ENCODE measurements at places on chromosomes 7 and 10. TPM values are rescaled to one million over a fixed set of nuclear protein-coding genes. Genes with fewer than 3 reads are reported as not detected.

Gene SERPINE1
- total RNA-seq = 0.09 TPM

DNA sequence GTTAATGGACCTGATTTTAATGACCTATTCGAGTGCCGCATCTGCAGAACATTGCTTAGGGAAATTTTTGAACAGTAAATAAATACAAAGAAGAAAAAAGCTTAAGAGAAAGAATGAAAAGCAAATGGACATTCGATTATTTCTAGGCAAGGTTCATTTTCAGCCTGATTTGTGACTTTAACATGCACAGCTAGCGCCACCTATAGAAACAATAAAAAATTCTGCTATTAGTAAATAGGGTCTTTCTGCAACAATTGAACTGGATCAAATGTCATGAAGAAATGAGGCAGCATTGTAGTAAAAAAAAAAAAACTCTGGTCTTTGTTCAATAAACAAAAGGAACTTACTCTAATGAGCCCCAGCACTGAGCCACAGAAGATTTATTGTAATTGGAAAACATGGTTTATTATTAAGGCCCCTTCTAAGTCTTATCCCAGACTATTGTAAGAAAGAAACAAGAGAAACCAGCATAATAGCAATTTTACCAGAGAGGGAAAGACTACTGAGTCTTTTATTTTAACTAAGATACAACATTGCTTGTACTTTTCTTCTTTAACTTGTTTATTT lies 41.4 kb upstream of the GHITM start:
- DNase-seq = no peak

- no peak for DNase-seq
Observed at GRCh38 chr10:35027567-35027966, 62.6 kb downstream of the CUL2 start.

Gene CYP26C1
- total RNA-seq = 0.09 TPM

DNA sequence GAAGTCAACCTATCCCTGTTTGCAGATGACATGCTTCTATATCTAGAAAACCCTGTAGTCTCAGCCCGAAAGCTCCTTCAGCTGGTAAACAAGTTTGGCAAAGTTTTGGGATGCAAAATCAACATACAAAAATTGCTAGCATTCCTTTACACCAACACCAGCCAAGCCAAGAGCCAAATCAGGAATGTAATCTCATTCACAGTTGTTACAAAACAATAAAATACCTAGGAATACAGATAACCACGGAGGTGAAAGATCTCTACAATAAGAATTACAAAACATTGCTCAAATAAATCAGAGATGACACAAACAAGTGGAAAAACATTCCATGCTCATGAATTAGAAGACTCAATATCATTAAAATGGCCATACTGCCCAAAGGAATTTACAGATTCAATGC lies 50.4 kb upstream of the ZNF365 start:
- DNase-seq = no peak

Gene SLF2
- 25.2 TPM for total RNA-seq

DNA sequence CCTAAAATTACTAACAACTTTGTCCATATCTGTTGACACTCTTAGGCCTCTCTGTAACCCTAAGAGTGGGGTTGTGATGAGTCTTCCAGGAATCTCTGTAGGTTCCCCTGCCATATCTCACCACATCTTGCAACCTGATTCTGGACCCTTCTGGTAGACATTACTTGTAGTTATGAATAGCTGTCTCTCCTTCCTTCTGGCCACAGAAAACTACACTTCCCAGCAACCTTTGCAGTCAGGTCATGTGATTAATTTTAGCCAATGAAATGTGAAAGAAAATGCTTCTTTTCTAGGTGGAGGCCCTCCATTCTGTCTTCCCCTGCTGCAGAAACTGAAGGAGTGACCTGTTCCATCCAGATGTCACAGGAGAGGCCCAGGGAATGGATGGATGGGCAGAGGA lies 147.6 kb upstream of the AOAH start:
- DNase-seq = no peak

Gene OR2A42
- total RNA-seq = not detected

DNA sequence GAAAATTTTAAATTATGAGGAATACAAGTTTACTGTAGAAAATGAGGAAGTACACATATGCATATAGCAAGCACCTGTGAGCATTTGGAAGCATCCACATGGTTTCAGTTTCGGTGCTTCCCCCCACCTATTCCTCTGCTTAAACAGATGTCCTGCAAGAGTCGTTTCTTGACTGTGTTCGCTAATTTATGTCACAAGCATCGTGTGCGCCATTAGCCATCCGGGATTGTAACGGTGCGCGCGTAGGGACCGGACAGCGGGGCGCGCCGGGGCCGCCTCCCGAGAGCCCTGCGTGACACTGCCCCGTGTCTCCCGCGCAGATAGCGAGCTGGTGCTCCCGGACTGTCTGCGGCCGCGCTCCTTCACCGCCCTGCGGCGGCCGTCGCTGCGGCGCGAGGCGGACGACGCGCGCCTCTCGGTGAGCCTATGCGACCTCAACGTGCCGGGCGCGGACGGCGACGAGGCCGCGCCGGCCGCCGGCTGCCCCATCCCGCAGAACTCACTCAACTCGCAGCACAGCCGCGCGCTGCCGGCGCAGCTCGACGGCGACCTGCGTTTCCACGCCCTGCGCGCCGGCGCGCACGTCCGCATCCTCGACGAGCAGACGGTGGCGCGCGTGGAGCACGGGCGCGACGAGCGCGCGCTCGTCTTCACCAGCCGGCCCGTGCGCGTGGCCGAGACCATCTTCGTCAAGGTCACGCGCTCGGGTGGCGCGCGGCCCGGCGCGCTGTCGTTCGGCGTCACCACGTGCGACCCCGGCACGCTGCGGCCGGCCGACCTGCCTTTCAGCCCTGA lies 90.9 kb downstream of the NEURL1 start:
- no peak for DNase-seq

- DNase-seq = no peak
Observed at GRCh38 chr10:47309408-47310089, 9.6 kb downstream of the GDF10 start.

DNA sequence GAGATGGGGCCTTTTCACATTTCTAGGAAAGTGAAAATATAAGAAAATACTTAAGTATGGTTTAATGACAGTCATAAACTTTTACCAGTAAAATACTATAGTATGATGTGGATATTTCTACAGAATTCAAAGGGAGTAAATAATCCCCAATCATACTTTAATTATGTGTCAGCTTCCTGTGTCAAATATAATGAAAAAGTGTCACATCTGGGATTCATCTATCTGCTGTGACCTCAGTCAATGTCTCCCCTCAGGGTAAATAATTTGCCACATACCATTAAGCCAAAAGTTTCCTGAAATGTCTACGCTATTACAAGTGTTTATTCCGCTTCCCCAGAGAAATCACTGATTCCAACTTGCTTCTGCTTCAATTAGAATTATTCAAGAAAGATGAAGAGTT lies 110.5 kb downstream of the ITGA8 start:
- DNase-seq = no peak

Gene FGF8
- 0.68 TPM for total RNA-seq

Gene TRIL
- 0.45 TPM for total RNA-seq

- DNase-seq = no peak
Observed at GRCh38 chr7:42002654-42003053, 234.4 kb downstream of the GLI3 start.

- DNase-seq = no peak
Observed at GRCh38 chr7:112103246-112103645, 103.0 kb downstream of the DOCK4 start.

- no peak for DNase-seq
Observed at GRCh38 chr10:12409161-12409560, 59.8 kb downstream of the CAMK1D start.

Gene LEP
- not detected for total RNA-seq

Gene C10orf90
- total RNA-seq = not detected

DNA sequence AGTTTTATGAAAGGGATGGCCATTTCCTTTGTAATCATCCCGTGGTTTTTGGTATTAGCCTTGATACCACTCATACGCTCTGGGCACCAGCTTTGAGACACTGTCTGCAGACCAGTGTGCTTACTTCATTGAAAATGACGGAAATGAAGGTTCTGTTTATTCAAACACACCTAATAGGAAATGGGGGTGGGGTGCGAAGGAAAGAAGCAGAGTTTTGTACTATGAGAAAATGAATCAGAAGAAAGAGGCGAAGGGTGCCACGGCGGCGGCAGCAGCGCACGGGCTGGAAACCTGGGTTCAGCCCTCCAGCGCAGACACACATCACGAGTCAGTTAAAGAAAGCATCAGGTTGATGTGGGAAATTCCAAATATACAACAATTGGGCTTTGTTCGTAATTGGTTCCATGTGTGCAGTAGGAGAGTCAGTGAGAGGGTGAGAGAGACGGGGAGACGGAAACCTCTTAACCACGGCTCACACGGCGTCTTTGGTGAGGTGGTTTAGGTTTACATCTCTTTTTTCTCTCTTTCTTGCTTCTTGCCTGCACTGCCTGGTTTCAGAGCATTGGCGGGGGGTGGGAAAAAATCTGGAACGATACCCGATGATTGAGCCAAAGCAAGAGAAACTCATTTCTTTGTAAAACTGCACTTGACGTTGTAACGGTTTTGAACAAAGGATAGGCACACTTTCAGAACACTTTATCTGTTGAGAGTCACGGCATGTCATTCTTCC lies 321.2 kb downstream of the FRMD4A start:
- no peak for DNase-seq

Gene SEMA3D
- total RNA-seq = 0.84 TPM

DNA sequence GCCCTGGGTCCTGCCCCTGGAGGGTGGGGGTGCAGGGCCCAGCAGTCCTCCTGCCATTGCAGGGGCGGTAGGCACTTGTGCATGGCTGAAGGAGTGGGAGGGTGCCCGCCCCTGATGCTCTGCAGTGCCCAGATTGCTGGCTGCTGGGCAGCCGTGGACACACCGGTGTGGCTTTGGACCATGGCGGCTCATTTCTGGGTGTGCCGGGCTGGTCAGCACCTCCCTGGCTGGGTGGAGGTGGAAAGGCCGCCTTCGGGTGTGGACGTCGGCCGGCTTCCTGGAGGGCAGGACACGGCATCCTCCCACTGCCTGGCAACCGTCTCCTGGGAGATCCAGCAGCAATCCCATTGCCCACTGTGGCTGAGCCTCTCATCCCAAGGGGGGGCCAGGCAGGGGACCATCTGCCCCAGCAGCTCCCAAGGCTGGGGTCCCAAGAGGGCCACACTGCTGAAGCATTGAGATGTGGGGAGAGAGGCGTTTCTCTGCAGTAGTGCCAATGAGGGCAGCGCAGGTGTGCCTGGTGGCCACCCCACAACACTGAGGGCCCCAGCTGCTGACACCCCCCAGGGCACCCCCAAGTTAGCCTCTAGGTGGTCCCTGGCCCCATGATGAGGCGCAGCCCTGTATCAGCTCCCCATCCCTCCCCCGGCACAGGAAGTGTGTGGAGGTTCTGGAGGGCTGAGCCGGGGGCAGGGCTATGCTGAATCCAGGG lies 12.9 kb downstream of the TTYH3 start:
- DNase-seq = no peak

DNA sequence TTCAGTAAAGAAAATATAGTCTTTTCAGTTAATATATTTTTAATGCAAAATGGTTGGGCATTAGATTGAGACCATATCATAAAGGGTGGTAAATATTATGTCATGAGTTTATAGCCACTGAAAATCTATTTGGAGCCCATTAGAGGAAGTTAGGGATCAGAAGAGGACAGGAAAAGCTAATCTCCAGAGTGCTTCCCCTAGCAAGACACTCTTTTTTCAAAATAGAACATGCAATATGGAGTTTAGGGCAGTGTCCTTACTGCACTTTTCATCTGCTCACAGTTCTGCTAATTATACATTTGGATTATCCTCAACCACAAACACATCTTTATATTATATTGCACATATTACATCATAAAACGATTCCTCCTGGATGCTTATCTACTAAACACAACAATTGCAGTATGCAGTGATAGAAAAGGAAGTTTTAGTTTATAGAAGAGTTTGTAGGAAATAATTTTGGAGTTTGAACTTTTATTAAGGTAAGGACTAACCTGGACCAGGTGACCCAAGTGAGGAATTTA lies 159.8 kb downstream of the PHF14 start:
- DNase-seq = no peak

GRCh38 chr7:70646536-70647248 lies 485.3 kb upstream of the GALNT17 start:
- DNase-seq = no peak

Gene CDK1
- 199 TPM for total RNA-seq

Gene PRPS1L1
- total RNA-seq = not detected

DNA sequence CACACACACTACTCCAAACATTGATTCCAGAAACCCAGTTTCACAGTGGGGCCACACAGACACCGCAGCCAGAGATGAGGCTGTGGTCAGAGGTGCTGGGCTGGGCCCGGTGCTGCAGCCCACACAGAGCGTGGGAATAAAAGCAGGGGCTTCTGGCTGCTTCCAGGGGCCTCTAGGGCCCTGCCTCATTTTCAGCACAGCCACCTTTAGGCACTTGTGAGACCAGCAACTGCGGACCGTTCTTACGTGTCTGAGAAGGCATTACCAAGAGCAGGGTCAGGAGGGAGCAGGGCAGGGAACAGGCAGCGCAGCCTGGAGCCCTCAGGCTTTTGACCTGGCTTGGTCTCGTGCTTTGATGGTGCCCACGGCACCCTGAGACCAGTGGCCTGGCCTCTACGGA lies 270.4 kb downstream of the DNAJB6 start:
- DNase-seq = no peak

- DNase-seq = peak; percentile 70
Observed at GRCh38 chr10:26931223-26931622, 70.5 kb upstream of the ABI1 start.
